ENCODE measurements at places on chromosomes 5 and 9.

DNA sequence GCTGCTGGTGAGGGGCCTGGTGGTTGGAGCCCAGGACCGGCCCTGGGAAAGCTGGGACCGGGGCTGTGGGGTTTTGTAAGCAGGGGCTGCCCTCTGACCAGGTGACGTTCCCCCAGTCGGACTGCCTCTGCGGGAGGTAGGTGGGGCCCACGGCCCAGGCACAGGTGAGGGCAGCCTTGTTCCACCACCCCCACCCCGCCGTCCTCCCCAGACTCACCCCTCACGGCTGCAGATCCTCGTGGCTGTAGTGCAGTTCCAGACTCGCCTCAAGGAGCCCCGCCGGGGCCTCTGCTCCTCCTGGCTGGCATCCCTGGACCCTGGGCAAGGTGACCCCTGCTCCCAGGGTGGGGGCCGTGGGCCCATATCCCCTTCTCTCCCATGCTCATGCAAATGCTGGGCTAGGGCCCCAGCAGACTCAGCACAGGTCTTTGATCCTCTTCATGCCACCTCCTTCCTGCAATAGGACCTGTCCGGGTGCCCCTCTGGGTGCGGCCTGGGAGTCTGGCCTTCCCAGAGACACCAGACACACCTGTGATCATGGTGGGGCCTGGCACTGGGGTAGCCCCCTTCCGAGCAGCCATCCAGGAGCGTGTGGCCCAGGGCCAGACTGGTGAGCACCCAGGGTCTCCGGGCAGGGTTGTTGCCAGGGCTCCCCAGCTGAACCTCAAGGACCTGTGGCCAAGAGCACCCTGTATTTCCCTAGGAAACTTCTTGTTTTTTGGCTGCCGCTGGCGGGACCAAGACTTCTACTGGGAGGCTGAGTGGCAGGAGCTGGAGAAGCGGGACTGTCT, 6.6 kb downstream of the RNF208 start:
- H3K27me3 ChIP-seq, result no peaks in the 10 kb centered on the region
- H3K4me1 ChIP-seq, result 0 out of 2 replicates have a peak, but pooled peaks cover 3% of the 10 kb centered on the region
- DNase-seq, result no peak
- H3K36me3 ChIP-seq, result no peaks in the 10 kb centered on the region
- H3K4me3 ChIP-seq, result no peak overlapping the region

DNA sequence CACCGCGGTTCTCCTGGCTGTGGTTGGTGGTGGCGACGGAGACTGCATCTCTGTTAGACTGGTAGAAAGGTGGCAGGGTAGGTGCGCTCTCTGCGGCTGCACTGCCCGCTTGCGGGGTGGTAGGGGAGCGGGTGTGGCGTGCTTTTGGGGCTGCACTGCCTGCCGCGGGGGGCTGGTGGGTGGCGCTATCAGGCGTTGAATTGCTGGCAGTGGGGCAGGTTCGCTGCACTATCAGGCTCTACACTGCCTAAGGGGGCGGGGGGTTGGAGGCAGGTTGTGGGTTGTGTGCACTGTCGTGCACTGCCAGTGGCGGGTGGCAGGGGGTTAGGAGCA, 21.0 kb upstream of the TRIM52 start:
- no peaks in the 10 kb centered on the region for H3K27me3 ChIP-seq
- 0 out of 2 replicates have a peak, but pooled peaks cover 4% of the 10 kb centered on the region for H3K4me1 ChIP-seq
- H3K4me3 ChIP-seq, result peak overlapping the region; percentile 84

GRCh38 chr5:178788381-178789085, 58.1 kb upstream of the ZNF354A start:
- no peaks in the 10 kb centered on the region for H3K36me3 ChIP-seq
- no peaks in the 10 kb centered on the region for H3K4me1 ChIP-seq
- no peak overlapping the region for H3K27ac ChIP-seq
- peak; percentile 61 for DNase-seq
- no peak overlapping the region for H3K4me3 ChIP-seq
- H3K27me3 ChIP-seq, result no peaks in the 10 kb centered on the region

DNA sequence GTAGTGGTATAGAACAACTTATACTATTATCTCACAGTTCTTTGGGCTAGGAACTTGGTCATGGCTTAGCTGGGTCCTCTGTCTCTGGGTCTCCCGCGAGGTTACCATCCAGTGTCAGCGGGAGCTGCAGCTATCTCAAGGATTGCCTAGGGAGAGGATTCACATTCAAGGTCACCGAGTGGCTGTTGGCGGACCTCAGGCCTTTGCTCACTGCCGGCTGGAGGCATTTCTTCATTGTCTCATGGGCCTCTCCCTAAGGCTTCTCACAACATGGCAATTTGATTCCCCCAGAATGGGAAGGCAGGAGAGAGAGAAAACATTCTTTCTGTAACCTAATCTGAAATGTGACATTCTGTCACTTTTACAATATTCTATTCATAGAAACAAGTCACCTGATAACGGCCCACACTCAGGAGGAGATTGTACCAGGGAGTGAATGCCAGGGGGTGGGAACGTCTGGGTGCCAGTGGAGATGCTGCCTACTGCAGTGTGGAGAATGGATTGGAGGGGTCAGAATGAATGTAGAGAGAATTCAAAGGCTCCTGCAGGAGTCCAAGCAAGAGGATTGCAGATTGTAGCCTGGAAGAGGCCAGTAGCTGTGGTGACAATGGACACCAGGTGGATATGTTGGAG, 29.5 kb upstream of the ANKRD18A start:
- no peak for DNase-seq
- H3K27me3 ChIP-seq, result no peaks in the 10 kb centered on the region
- no peaks in the 10 kb centered on the region for H3K36me3 ChIP-seq
- no peak overlapping the region for H3K27ac ChIP-seq

GRCh38 chr9:9229269-9229668, 1383.5 kb downstream of the PTPRD start:
- no peak overlapping the region for H3K27ac ChIP-seq
- H3K27me3 ChIP-seq, result no peaks in the 10 kb centered on the region
- no peak overlapping the region for H3K4me3 ChIP-seq
- H3K4me1 ChIP-seq, result no peaks in the 10 kb centered on the region
- DNase-seq, result no peak

Measured in GM23338 (cell line).